ENCODE measurements at places on chromosomes 16 and 17.

DNA sequence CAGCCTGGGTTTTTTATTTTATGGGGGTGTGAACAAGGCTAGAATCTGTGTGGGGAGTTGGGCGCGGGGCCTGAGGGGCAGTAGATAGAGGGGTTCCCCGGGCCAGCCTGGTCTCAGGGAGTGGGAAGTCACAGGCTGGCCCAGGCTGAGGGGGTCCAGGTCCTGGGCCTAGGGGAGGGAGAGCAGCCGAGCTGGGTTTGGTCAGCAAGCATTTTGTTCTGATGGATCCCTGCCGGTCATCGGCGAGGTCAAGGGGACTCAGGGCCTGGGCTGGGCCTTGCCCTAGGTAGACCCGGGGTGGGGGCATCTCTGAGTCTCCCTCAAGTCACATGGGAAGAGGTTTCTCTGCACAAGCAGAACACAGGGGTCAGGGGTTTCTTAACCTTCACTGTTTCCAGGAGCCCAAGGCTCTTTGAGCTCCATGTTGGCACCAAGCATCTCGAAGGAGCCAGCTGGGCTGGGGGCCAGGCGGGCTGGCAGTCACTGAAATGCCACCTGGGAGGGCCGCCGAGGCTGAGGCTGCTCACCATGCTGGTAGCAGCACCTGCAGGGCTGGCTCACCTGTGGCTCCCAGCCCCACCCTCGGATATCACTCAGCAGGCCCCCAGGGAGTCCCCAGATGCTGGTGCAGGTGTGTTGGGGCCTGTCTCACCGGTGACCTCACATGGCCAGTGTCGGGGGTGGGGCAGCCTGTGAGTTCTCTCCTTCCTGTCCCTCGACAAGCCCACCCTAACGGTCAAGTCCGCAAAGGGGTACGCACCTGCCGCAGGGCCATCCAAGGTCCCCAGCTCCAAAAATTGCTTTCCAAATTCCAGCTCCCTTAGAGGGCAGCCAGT is 41.0 kb downstream of the SLC7A5 start:
- peak; percentile 59 for DNase-seq

- DNase-seq: no peak
Observed at GRCh38 chr17:74484066-74484465, 17.6 kb downstream of the CD300A start.

DNA sequence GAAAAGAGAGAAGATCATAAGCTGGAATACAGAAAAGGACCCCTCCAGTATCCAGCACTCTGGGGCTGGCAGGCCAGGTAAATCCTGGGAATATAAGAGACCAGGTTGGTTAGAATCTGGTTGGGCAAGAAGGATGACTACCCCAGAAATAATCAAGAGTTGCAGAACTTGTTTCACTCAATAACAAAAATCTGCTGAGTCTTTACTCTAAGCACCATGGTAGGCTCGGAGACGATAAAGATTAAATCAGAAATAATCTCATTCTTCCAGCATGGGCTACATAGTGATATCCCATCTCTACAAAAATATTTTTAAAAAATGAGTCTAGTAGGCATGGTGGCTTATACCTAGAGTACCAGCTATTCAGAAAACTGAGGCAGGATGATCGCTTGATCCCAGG is 138.0 kb upstream of the KCNJ16 start:
- DNase-seq: no peak

GRCh38 chr17:70099294-70099693 is 24.3 kb downstream of the KCNJ16 start:
- no peak for DNase-seq

GRCh38 chr17:41812381-41813151 is at the start of gene FKBP10:
TSS of gene FKBP10 (plus strand) at chr17:41813004. CDS start at chr17:41813035, 31 bp downstream.
- DNase-seq: peak; percentile 23

DNA sequence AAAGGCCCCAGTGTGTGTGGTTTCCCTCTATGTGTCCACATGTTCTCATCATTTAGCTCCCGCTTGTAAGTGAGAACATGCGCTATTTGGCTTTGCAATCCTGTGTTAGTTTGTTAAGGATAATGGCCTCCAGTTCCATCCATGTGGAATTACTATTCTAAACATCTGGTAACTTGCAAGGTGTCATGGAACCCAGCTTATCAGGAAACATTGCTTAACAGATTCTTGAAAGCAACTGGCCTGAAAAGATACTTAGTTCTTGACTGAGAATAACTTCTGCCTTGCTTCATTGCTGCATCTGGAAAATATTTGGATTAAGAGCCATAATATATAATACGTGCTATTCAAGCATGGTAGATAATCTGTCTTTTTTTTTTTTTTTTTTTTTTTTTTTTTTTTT is 27.8 kb downstream of the PAFAH1B1 start:
- DNase-seq: no peak

GRCh38 chr17:29643817-29644160 is 21.1 kb upstream of the CORO6 start:
- no peak for DNase-seq

DNA sequence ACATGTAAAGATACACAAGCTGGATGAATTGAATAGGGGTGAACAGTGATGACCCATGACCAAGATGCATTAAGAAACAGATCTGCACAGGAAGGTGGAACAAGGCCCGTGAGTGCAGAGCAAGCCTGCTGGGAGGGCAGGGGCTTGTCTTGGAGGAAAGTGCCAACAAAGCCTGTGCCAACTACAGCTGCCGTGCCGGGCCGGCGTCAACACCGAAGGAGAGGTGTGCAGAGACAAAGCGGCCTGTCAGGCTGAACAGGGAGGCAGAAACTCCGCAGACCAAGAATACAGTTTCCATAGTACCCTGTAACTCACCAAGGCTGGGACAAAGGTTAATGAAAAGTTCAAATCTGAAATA is 46.7 kb downstream of the ANKRD11 start:
- DNase-seq: no peak

DNA sequence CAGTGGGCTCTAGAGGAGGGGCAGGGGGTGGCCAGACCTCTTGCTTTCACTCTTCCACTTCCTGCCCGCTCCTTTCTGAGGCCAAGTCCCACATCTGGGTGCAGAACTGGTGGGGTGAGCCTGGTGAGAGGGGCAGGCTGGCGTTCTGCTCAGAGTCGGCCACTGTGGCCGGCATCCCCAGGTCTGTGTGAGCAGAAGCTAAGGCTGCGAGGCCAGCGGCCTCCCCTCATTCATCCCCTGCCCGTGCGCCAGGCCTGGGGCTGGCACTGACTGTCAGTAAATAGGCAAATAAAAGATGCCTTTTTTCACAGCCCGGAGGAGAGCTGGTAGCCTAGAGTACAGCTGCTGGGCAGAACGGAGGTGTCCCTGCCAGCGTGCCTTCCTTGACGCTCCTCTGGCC is 1.2 kb downstream of the DEF8 start:
- DNase-seq: no peak

DNA sequence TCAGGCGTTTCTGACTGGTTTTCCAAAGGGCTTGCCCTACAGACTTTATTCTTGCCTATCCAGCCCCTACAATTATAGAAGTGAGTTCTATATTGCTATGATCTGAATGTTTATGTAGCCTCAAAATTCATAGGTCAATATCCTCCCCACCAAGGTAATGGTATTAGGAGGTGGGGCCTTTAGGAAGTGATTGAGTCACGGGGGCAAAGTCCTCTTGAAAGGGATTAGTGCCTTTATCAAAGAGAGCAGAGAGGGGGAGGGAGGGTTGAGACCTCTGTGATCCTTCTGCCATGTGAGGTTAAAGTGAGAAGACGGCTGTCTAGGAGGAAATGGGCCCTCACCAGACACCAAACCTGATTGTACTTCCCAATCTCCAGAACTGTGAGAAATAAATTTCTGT is 931 bp upstream of the CPHXL start:
- DNase-seq: no peak

DNA sequence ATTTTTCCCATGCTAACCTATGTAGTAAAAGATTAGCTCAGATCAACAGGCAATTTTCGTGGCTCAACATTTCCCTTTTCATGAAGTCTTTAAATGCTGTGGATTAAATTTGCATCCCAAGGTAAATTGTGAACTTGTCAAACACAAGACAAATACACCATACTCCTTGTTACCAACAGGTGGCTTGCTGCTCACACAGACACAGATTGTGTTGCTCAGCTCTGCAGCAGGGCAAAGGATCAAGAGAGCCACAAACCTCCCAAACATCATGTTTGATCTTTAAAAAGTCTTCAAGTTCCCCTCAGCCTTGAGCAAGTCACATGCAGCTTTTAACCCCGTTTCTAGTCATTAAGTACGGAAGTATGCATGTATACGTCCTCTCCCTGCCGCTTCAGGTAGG is 119.6 kb upstream of the CNTNAP4 start:
- no peak for DNase-seq

- DNase-seq: no peak
Observed at GRCh38 chr17:45992904-45993303, 6.1 kb upstream of the STH start.

DNA sequence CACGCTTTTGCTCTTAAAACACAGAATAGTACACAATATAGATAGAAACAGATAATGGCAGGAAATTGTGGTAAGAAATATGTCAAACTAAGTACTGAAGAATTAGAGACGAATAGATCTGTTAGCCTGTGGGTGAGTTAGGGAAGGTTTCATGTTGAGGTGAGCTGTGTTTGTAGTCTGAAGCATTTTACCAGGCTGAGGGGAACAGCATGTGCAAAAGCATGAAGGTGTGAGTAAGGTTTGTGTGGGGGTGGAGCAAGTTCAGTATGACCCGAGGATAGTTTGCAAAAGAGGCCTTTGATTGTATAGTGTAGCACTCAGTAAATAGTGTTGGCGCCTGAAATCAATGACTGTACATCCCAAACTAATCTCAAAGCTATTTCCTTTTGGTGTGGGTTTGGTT is 13.8 kb downstream of the IGSF6 start:
- DNase-seq: peak; percentile 42

DNA sequence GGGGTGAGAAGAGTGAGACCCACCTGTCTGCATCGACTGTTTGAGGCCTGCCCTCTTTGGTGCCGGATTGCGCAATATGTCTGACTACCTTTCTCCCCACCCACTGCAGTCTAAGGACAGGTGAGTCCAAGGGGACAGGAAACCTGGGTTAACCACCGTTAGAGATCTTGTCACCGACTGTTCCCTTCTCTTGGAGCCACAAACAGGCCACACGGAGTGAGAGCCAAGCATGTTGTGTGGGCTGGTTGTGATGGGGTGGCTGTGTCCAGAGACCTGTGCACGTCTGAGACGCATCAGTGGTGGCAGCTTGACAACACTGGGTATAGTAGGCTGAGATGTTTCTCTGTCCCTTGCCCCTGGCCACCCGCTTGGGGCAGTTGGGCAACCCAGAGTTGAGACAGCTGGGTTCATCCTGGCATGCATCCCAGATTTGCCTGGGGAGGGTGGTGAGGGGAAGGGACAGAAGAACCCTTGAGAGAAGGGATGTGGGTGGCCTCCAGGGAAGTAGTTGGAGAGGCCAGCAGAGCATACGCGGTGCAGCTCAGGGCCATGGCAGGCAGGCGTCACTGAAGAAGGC is 21.4 kb downstream of the MPRIP start:
- DNase-seq: no peak

DNA sequence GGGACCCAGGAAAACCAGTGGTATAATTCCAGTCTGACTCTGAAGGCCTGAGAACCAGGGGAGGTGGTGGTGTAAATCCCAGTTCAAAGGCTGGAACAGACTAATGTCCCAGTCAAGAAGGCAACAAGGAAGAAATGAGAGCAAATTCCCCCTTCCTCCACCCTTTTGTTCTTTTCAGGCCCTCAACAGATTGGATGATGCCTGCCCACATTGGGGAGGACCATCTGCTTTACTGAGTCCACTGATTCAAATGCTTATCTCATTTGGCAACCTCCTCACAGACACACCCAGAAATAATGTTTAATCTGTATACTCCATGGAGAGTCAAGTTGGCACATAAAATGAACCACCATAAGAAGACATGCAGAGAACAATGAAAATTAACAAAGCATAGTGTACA is 61.9 kb upstream of the CRYM start:
- no peak for DNase-seq

GRCh38 chr16:12057266-12057665 is 80.7 kb downstream of the SNX29 start:
- DNase-seq: no peak

- no peak for DNase-seq
Observed at GRCh38 chr16:84498223-84498610, 6.2 kb downstream of the MEAK7 start.

GRCh38 chr17:78675836-78676235 is 98.6 kb upstream of the DNAH17 start:
- no peak for DNase-seq

DNA sequence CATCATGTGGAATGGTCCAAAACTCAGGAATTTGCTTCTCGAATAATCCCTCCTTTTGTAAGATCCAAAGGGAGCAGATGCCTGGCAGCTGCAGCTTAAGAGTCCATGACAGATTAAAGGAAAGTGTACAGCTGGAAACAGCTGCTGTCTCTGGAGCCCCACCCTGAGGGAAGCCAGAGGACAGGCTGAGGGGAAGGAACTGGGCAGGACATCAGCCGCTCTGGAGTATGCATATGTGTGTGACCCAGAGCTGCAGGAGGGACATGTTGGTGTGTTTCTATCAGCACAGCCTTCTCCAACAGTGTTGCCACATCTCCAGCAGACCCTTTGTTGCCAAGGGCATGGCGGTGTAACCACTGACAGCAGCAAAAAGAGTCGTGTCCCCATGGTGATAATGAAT is 46.2 kb downstream of the CYB561 start:
- no peak for DNase-seq

GRCh38 chr17:562174-562573 is 152.5 kb downstream of the VPS53 start:
- no peak for DNase-seq

Measured in stimulated activated CD4-positive, alpha-beta T cell treated with anti-CD3 and anti-CD28 coated beads, Interleukin-2, amount 100 ng/mL, for 24 hours (primary cell).